ENCODE measurements at places on chromosomes 7 and 10.

DNA sequence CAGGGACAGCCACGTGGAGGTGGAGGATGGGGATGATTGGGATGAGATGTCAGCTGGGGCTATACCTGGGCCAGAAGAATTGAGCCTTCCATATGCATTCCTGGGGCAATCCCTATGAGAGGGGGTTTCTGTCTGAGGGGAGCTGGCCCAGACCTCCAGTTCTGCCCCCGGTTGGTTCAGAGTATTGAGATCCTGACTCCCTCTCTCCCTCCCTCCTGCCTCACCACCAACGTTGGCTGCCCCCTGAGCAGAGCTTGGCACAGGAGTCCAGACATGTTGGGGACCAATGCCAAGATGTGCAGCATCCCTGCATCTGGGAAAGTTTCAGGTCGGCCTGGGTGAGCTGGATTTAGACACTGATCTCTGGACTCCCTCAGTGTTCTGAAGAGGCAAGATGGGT is 575.2 kb upstream of the MKI67 start:
- no peak for DNase-seq

- no peak for DNase-seq
These were observed 195.0 kb upstream of the PLXNA4 start for GRCh38 chr7:132771301-132771730.

- DNase-seq: no peak
These were observed 37.2 kb downstream of the HTRA1 start for GRCh38 chr10:122498521-122498920.

- no peak for DNase-seq
These were observed 331.2 kb downstream of the LRRTM3 start for GRCh38 chr10:67257018-67257417.

GRCh38 chr7:95972523-95972922 is 200.2 kb downstream of the DYNC1I1 start:
- DNase-seq: no peak

- DNase-seq: no peak
These were observed 116.1 kb upstream of the NAMPT start for GRCh38 chr7:106400923-106401322.

DNA sequence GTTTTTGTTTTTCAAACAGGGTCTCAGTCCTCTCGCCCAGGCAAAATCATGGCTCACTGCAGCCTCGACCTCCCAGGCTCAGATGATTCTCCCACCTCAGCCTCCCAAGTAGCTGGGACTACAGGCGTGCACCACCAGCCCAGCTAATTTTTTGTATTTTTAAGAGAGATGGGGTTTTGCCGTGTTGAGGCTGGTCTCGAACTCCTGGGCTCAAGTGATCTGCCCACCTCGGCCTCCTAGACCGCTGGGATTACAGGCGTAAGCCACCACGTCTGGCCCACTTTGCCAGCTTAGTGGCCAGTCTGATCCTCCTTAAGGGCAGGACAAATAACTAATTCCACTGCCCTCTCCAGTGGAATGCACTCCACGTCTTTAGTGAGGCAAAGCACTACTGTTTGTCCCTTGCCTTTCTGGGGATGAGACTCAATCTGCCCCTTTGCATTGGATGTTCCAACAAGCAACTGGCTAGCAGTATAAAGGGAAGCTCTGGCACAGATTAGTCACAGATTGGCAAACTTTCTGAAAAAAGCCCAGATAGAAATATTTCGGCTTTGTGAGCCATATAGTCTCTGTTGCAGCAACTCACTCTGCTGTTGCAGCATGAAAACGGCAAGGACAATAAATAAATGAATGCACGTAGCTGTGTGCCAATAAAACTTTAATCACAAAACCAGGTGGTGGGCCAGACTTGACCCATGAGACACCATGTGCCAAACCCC is 143.8 kb upstream of the RHEB start:
- no peak for DNase-seq

GRCh38 chr7:148262721-148263229 is 327.8 kb upstream of the C7orf33 start:
- peak; percentile 17 for DNase-seq

DNA sequence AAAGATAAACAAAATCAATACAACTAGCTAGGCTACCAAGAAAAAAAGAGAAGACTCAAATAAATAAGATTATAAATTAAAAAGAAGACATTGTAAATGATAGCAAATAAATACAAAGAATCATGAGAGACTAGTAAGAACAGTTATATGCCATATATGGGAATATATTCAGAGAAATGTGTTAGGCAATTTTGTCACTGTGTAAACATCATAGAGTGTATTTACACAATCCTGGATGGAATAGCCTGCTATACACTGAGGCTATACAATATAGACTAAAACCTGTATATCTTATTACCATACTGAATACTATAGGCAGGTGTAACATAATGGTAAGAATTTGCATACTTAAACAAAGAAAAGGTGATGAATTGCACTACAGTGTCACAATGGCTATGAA is 717.4 kb downstream of the PARD3 start:
- DNase-seq: no peak

DNA sequence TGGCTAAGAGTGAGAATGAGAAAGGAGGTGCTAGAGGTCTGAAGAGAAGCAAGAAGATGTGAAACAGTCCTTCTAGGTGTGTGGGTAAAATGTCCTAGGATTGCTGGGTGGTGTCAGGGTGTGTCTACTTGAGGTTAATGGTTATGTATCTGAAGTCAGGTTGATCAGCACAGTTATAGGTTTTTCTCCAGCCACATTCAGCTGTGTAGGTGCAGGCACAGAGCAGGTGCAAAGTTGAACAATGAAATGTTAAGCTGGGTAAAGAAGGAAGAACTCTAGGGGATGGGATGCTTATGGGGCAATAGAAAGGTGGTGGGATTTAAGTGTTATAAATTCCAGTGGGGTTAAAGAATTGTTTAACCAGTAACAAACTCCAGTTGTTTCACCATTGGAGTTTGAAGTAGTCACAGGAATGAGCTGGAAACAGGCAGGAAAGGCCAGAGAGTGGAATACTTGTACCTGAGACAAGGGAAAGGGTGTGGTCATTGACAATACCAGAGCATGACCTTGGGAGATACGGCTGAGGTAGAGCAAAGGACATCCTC is 200.4 kb upstream of the YAE1 start:
- DNase-seq: no peak

- no peak for DNase-seq
These were observed 21.2 kb downstream of the CYP17A1 start for GRCh38 chr10:102815790-102816549.

GRCh38 chr10:129417870-129418269 is 49.2 kb upstream of the MGMT start:
- no peak for DNase-seq

DNA sequence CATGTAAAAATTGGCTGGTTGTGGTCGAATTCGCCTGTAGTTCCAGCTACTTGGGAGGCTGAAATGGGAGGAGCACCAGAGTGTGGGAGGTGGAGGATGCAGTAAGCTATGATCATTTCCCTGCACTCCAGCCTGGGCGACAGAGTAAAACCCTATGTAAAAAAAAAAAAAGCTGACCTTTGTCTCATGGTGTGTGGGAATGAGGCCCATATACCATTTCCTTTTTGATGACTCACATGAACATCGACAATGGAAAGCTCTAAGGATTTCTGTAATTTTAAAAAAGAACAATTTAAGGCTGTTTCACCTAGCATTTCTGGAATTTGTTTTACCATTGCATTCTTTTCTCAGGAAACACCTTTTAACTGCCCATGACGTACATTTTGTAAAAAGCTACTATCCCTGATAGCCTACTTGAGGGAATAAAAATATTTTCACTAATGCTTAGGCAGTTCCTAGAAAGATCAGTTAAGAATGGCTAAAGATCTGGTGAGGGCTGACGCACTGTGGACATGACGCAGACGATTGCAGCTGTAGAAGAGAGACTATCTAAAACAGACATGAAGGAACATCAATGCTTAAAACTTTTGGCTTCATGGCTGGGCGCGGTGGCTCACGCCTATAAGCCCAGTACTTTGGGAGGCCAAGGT is 400.6 kb upstream of the IGFBP3 start:
- peak; percentile 3 for DNase-seq

GRCh38 chr10:131464789-131465188 is 153.3 kb upstream of the TCERG1L start:
- DNase-seq: no peak

DNA sequence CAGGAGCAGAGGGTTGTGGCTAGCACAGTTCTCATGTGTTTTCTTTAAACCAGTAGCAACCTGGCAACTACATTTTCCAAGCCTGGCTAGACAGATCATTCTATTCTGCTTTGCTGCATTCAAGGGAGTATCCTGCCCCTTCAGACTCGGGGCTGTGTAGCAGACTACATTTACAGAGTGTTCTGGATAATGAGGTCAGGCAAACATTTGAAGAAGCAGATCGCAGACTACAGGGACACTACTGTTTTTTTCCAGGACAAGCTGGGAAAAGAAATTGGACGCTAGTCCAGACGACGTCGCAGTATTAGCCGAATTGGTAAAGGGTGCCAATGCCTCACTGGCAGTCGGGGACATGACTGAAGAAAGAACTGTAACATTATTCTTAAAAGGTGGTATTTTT is 61.0 kb upstream of the PAPSS2 start:
- DNase-seq: no peak

DNA sequence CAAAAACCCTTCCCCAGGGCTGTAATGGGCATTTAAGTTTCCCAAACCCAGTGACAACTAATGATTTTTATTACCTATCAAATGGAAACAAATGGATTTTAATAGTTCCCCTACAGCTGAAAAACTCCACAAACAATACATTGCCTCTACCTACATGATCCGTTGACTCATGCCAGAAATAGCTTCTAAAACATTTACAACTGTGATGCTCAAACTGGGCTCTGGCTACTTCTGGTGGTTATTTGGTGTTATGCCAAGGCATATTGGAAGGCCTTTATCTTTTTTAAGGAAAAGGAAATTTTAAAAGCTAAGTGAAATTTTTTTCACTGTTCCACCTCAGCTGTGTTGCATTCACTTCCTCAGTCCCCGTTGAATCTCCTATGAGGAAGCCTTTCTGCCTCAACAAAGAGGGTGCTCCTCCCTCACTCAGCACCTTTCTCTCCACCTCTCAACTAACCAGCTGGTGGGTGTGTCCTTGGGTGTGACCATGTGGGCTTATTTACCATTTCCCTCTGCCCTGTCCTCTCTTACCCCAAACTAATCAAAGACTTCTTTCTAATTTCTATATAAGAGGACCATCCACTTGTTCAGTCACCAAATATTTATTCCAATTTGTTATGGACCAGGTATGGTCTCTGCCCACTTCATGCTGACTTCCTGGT is 82.9 kb downstream of the PRTFDC1 start:
- no peak for DNase-seq

DNA sequence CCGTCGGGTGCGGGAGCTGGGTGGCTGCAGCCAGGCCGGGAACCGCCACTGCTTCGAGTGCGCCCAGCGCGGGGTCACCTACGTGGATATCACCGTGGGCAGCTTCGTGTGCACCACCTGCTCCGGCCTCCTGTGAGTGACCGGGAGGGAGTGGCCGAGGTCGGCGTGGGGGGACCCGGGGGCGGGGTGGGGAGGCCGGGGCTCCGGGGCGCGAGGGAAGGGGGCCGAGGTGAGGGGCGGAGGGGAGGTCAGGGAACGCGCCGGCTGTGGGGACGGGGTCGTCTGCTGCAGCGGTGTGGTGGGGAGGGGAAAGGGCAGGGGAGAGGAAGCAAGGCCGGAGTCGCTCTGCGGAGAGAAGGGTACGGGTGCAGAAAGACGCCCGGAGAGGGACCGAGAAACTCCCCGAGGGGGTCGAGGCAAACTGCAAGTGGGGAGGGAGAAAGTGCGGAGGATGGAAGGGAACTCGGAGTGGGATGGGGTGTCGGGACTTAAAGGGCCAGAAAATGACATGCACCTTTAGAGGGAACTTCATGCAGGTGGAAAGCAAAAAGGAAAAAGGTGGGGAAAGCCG is 518 bp downstream of the AGFG2 start:
- no peak for DNase-seq

DNA sequence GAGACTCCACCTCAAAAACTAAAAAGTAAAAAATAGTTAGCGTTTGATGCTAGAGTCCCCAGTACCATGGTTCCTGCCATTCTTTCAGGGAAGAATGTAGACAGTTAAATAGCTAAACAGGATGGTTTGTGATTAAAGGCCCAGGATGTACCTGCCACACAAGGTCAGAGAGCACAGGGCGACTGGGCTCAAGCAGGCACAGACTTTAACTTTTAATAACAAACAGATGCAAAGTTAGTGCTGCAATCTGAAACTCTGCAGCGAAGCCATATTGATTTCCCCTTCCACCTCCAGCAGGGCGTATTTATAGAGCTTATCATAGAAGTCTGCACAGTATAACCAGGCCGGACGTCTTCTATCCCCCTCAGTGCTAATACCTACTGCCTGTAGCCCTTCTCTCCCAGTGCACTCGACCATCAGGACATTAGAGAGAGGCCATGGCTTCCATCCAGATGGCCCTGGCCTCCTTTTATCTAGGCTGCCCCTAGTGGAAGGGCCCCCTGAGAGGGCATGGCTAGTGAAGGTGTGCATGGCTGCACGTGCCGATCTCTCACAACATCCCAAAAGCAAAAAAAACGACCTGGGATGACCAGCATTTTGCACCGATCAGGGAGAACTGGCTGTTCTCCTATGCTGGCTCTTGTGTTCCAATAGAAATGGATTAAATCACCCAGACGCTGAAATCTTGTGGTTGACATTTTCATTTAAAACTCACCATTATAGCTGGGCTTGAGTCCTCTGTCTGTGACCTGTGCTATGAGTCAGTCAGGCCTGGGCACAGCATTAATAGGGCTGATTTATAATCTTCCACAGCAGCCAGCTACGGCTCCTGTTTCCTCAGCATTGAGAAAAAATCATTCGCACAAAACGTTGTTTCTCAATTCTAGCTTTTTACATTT is 7.6 kb upstream of the BAG3 start:
- peak; percentile 47 for DNase-seq

DNA sequence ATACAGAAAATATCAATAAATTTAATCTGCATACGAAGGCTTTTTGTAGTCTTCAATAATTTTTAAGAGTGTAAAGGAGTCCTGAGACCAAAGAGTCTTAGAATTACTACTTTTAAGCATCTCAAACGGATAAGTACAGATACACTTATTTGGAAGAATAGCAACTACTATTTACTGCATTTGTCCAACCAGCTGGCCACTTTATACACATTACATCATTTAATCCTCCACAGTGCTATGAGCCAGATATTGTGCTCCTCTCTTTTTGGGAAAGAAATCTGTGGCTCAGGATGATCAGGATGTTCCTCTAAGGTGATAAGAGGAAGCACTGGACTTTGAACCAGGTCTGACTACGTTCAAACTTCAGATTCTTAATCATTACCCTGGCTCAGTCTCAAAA is 588.6 kb upstream of the LRRTM3 start:
- no peak for DNase-seq

DNA sequence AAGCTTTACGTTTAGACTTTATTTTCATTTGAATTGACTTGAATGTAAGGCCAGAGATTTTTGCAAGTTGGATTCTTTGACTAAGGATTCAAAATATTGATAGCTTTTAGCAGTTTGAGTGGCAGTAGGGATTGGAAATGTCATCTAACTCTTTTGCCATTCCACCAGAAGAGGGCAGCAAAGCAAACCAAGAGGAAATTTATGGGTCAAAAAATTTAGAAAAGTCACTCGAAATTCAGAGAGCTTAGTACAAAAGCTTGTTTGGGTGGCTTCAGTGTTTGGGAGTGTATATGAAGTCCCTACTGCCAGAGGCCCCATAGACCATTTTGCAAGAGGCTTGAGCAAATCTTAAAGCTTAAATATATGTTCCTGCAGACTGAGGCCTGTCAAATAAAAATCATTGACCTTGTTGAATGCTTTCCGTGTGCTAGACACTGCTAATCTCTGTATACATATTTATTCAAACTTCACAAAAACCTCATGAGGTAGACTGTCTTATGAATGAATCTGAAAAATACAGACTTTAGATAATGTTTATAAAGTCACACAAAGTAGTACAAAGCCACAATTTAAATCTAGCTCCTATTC is 44.6 kb upstream of the RSBN1L start:
- DNase-seq: peak; percentile 36

- DNase-seq: no peak
These were observed 108.3 kb downstream of the MTERF1 start for GRCh38 chr7:91771921-91772815.

All from HepG2 (cell line).